ENCODE measurements at places on chromosomes 2 and 18. TPM values are rescaled to one million over a fixed set of nuclear protein-coding genes. Genes with fewer than 3 reads are reported as not detected.

COLEC12 gene
- 55.2 TPM for total RNA-seq

- no peak for DNase-seq
These were observed 38.7 kb downstream of the MTCL1 start for GRCh38 chr18:8744038-8744437.

- peak; percentile 52 for DNase-seq
These were observed 46.9 kb downstream of the TFCP2L1 start for GRCh38 chr2:121237980-121238665.

DNA sequence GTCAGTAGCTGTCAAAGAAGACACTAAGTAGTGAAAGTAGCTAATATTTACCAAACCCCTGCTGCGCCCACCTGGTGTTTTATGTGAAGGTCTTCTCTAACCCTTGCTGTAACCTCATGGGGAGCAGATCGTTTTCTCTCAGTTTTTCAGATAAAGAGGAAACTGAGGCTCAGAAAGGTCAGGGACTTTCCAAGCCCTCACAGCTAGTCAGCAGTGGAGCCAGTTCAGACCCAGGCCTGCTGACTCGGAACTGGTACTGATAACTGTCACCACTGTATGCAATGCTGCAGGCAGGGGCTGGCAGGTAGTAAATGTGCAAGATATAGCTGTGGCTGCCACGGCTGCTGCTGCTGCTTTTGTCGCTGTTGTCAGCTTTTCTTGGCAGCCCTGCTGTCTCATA is 69.1 kb downstream of the LRRFIP1 start:
- DNase-seq, result peak; percentile 46

DNA sequence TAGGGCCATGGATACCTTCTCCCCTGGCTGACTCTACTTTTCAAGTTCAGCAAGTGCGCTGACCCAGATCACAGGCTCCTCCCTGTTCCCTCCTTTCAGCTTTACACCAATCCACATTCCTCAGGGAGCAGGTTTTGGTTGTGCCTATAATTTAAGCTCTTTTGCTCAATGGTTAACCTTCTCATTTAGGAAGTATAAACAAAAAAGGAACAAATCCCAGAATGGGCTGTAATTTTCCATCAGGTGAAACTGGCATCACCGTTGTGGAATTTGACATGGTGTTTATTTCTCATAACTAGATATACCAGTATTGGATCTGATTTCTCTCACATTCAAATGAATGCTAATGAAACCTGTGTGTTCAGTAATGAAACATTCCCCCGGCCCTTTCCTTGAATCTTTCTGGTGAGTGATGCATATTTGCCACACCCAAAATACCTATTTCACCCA is 13.6 kb downstream of the STRN start:
- DNase-seq, result no peak
